Adipocyte (in vitro differentiated cells): ENCODE measurements at places on chromosomes 5 and 9.

GRCh38 chr5:60374409-60374808, 325.6 kb downstream of the DEPDC1B start:
- no peak for DNase-seq

DNA sequence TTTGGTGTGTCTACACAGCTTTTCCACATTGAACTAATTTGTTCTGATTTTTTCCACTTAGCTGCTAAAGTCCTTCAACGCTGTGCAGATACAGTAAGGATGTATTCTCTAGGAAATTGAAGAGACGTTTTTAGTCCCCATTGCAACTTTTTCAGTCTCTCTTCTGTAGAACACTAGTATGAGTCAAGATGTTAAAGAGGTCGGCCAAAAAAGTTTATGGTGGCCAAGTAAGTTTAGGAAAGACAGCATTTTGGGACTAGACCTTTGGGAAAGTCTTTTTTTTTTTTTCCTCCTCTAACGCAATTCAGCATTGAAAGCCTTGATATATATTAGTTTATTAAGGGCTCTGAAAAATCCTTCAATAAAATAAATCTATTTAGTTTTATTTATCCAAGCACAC, 243.5 kb upstream of the FBXL7 start:
- no peak for DNase-seq

DNA sequence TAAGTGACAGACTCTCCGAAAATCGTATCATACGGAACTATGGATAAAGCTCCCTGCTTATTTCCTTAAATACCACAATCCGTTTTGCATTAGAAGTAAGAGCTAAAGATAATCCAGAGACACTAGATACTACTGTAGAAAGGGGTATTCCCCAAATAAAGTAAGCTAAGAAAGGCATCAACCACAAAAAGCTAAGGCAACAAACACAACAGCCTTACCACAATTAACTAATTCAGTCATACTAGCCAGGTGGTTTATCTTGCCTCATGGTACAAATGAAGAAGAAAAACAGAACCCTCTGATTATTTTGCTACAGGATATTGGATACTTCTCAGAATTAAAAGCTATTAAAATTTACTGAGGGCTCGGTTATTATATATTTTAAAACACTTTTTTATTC, 14.1 kb downstream of the ERP44 start:
- no peak for DNase-seq

DNA sequence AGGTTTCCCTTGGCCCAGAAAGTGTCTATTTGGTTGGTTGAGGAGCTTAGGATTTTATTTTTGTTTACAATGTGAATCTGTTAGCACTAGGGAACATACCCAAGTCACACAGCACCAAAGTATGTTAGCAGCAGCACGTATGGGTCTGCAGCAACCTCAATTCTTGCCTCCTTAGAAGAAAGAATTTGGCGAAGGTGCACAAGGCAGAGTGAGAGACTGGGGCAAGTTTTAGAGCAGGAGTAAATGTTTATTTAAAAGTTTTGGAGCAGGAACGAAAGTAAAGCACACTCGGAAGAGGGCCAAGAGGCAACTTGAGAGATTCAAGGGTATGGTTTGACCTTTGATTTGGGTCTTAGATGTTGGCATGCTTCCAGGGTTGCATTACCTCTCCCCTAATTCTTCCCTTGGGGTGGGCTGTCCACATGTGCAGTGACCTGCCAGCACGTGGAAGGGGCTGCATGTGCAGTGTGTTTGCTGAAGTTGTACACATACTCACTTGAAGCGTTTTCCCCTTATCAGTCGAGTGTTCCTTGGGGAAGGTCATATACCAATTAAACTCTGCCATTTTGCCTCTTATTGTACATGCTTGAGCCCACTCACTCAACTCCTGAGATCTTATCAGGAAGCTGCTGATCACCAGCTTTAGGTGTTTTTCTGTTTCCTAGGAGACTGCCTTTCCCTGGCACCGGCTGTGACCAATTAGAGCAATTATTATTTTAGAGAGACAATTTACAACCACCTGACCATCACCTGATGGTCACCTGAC, 64.9 kb upstream of the SHC3 start:
- no peak for DNase-seq

DNA sequence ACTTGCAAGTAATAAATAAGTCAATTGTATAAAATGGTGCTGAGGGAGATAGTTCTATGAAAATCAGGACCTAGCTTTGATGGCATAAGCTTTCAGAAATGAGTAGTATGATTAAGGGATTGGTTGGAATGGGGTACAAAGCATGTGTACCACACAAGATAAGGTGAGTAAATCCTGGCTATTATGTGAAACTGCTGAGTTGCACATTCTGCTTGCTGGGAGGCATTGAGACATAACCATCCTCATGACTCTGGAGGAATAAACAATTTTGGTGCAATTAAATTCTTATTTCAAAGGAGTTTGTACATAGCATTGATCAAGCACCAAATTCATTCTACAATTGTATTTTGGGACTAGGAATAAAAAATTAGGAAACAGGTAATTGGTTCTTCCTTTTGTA, 755.2 kb upstream of the ACO1 start:
- DNase-seq, result no peak

GRCh38 chr9:76873056-76873792, 32.7 kb downstream of the PRUNE2 start:
- peak; percentile 63 for DNase-seq

DNA sequence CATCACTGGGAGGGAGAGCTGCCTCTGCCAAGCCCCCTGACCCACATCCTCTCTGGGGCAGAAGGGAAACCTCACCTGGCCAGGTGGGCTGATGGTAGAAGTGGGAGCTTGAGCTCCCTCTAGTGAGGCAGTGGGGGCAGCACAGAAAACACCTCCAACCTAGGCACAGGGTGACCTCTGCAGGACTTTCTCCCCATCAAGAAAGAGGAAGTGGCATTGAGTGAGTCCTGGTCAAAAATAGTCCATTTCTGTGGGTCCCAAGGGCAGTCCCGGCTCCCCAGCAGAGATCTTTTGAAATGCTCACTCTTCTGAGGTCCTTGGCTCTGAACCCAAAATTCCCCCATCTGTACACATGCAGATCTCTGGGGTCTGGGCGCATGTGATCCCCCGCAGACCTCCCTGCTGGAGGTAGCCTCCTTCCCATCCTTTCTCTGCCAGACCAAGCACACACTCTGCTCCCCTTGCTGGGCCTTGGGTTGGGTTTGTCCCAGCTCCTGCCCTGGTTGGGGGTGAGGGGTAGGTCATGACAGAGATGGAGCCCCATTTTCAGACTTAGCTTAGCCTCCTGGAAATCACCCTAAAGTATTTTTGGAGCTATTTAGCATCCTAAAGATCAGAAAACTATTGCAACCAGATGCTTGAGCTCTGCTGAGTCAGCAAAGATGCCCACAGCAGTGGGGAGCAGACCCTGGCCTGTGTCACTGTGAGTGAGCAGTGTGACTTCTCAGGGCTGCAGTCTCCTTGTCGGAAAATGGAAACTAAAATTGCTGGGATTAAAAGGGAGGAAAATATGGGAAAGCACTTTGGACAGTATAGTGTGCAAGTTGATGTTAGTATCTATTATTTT, 41.6 kb upstream of the LCP2 start:
- DNase-seq, result no peak

DNA sequence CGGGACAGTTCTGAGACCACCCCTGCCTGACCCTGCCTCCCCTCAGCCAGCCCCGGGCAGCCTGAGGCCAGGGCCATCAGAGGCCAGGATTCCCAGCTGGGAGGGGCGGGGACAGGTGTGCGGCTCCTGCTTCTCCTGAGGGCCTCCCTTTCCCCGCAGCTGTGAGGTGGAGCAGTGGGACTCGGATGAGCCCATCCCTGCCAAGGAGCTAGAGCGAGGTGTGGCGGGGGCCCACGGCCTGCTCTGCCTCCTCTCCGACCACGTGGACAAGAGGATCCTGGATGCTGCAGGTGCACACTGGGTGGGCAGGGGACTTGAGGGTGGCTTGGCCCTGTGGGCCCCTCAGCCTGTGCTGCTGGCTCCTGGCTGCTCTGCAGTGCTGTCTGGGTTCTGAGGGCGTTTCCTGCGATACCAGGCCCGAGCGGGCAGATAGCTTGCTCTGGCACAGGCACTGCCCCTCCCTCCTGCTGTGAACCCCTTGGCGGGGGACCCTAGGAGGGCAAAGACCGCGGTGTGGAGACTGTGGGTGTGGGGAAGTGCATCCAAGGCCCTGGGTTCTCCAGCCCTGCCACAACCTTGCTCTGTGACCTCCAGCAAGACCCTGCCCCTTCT, 2.3 kb downstream of the GRHPR start:
- no peak for DNase-seq

DNA sequence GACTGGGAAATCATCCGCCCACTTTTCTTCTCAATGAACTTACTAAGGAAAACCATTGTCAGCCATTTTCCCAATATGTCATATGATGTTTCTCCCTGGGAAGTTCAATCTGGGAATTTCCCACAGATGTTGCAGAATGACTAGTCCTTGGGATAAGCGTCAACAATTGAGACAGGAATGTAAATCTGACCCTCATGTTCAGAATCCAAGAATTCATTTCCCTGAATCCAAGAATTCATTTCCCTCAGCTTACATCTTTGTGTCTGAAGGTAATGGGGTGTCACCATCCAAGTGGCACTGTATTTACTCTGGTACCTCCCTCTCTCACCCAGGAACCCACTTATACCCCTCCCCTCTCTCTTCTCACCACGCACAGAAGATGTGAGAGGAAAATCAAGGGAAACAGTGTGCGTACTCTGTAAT, 7.4 kb downstream of the KLF9 start:
- peak; percentile 79 for DNase-seq

DNA sequence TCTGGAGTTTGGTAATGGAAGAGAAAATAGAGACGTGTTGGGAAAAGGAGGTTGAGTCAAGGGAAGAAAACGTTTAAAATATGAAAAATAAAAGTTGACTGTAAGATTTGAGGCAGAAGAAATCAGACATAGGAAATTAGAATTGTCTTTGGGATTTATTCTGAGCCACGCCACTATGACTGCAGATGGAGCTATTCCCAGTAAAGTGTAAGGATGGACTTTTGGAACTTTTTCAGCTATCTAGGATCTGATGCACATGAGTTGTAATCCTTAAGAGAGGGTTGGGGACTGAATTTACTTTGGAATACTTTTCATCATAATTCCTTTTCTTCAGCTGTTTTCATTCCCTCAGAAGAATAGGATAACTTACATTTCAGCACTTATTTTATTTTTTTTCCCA, 336.7 kb downstream of the FAM170A start:
- DNase-seq, result peak; percentile 21

- no peak for DNase-seq
Measured at GRCh38 chr9:69276775-69277174, 48.2 kb upstream of the ENTREP1 start.

- DNase-seq, result no peak
Measured at GRCh38 chr5:67058998-67059743, 137.4 kb downstream of the CD180 start.

DNA sequence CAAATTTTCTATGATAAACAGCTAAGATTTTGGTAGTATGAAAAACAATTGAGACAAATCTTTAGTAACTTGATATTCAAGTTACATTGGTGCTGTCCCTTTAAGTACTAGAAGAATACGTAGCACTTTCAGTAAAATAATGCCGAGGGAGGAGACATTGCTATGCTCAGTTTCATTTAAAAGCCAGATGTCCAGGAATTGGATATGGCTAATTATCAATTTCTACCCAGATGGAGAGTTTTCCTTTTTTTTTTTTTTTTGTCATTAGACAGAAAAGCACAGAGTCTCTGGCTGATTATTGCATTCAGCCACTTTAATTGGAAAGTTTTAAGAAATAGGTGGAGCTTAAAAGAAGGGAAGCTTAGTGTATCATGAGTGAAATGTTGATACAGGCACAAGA, 40.4 kb upstream of the APC start:
- DNase-seq, result peak; percentile 21

DNA sequence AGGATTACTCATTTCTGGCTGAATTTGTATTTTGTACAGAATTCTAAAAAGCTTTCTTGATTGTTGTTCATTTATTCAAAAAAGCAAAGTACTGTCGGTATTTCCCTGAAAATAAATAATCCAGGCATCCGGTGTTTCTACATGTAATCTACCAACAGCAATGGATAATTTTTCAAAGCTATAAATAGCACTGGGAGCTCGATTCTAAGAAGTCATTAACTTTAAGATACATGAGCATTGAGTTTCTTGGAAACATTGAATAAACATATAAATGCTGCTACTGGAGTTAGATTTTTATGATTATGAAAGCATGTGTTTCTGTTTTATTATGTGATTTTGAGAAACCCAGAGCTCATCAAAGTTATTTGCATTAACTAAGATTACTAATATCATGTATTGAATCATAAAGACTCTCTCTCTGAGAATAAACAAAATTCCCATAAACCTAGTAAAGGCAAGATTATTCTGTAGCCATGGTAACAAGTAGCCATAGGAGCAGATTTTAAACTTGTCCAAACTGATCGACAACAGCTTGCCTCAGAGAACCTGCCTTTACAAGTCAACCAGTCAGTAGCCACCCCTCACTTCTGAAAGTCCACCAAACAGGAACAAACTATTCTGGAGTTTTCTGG, 197.0 kb downstream of the DRD1 start:
- no peak for DNase-seq

- DNase-seq, result no peak
Measured at GRCh38 chr5:62299101-62299500, 6.9 kb upstream of the KIF2A start.

DNA sequence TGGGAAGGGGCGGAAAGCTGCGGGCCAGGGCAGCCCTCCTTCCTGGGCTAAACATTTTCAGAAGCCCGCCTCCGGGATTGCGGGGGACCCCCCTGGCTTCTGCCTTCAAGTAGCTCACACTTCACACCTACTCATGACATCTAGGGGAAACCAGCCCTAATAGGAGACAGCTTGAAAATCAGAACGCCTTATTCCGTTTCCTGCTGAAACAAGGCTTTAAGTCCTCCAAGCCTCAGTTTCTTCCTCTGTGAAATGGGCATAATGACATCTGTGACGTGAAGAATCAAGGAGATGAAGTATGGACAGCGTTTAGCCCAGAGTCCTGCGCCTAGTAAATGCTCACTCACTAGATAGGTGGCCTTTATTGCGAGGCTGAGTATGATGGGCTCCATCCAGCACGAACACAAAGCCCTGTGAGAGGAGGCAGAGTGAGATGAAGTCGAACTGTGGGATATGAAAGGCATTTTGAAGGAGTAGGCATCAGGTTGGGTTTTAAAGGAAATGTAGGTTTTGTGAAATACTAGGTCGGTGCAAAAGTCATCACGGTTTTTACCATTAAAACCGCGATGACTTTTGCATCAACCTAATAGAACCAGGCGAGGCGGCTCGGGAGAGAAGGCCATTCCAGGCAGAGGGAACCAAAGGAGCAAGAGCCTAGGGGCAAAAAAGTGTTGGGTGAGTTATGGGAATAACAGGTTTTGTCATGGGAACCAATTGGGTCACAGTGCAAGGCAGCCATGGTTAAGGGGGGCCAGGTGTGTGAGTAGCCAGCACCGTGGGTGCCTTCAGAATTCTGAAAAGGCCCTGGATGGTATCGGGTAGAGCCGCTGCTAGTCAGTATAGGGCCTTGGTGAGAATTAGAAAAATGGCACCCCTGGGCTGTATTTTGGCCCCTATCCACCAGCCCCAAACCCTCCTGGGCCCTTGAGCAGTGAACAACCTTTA, 1.0 kb upstream of the TSC1 start:
- DNase-seq, result no peak

GRCh38 chr9:7980691-7981289, 181.2 kb upstream of the DMAC1 start:
- DNase-seq, result no peak
